Stimulated activated CD4-positive, alpha-beta T cell treated with anti-CD3 and anti-CD28 coated beads, Interleukin-2, amount 100 ng/mL, for 4 hours (primary cell): ENCODE measurements at places on chromosomes 1 and 21.
A peak's percentile ranks its signal among the peaks of the same experiment; 100 is the strongest.

DNA sequence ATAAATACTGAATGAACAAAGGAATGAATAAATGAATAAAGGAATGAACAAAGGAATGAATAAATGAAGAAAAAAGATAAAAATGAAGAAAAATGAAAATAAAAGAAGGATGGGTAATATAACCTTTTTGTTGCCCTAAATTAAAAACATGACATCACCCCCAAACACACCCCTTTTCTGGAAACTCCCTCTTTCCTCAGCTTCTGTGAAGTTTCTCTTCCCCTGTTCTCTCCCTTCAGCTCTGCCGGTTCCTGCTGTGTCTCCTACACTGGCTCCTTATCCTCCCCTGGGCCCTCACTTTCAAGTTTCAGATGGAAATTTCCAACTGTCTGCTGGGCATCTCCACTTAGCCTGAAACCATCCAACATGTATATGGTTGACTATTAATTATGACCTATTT, 37.9 kb downstream of the RAB3B start:
- DNase-seq: no peak

DNA sequence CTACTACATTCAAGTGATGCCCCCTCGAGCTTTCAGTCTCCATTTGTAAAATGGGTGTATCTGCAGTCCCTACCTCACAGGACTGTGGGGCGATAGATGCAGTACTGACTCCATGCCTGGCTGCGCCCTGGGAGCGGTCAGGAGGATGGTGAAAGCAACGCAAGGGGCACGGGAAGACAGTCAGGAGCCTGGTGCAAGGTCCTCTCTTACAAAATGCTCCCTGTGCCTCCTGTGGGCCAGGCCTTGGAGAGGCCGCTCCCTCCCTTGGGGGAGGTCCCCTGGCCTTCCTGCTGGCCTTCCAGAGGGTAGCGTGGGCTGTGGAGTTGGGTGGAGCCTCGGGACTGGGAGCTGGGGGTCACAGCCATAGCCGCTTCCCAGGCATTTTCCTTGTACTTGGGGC, 21.6 kb downstream of the FAM151A start:
- DNase-seq: no peak

DNA sequence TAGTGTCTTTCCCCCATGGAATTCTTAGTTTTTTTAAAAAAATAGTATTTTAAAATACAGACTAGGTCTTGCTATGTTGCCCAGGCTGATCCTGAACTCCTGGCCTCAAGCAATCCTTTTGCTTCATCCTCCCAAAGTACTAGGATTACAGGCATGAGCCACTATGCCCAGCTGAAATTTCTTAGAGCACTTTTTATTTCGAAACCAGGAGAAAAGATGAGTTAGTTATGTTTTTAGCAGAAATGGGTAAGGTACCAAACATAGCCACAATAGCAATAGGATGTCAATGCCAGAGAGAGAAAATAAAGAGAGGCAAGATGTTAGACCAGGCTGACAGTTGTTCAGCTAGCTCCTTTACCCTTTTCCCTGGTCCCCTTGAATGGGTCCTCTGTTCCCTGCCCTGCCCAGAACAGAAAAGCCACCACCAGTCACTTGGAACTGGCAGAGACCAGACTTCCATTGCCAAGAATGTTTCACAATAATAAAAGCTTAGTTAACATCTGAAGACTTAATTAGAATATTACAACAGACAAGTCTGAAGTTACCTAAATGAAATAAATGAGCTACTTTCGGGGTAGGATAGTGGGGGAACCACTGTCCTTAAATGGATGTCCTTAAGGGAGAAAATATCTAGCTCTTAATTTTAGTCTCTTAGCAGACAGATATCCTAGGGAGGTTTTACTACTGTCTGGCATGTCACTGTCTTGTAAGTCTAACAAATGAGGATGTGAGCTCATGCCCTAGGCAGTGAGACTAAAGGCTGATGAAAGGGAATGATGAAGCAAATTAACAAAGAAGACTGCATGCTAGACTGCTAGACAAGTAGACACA, 54.3 kb downstream of the ABL2 start:
- DNase-seq: no peak

DNA sequence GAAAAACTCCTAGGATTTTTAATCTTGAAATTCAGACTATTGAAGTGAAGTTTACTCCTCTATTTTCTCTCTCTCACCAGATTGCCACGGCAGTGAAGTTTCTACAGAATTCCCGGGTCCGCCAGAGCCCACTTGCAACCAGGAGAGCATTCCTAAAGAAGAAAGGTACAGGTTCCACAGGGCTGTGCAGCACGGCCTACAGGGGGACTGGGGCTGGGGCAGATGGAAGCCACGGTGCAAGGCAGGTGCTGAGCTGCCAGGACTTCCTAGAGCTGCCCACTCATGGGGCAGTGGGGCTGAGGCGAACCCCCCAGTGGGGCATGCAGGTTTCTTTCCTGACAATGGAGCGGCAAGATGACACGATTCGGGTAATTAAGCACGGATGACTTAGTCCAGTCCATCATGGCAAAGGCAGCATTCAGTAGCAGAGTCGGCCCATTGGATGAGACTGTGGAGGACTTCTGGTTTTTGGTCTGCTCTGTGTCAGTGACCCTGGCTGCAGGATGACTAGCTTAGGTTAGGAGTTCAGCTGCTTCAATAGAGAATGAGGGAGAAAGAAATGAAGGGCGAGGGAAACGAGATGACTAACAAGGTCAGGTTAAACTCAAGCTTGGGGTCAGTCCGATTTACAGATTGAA, 61.5 kb downstream of the PEX14 start:
- no peak for DNase-seq

GRCh38 chr1:52825868-52826267, 16.7 kb upstream of the ZYG11A start:
- no peak for DNase-seq

DNA sequence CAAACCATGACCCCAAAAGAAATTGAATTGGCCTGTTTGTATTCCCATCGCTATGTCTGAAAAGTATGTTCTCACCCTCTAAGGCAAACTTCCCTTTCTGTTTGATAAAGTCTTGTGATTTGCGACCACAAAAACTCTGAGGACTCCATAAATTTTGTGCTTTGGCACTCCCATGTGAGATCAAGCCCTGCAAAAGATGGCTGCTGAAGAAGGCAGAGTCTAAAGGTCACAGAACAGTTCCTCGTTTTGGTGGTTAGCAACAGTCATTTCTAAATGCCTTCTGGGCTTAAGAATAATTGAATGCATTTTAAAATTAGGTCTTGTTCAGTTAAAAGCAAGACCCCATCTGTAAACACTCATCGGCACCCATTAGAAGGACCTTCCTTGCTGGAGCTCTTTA, 441.6 kb downstream of the OMA1 start:
- no peak for DNase-seq

GRCh38 chr21:45074818-45075595, 627 bp downstream of the ADARB1 start:
- DNase-seq: peak; percentile 16

DNA sequence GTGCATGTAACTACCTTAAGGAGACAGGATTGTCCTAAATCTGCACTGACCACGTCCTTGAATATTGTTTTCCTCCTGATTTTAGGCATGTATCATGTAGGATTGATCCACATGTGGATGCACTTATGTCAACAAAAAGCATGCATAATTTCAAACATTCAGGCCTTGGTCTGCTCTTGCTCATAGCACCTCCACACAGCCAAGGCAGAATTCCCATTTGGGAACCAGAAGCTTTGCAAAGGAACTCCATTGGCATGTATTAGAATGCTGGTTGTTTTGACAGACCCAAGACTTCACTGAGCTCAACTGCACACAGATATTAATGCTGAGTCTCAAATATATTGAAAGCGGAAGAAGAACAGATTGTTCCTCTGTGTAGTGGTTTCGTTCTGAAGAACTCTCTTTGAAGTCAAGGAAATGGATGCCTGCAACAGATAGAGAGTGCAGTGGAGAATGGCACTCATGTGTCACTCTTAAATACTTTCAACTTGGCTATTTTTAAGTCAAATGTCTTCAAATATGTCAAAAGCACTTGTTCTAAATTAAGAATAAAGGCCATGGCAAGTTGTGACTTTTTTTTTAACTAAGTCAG, 387.6 kb downstream of the LTN1 start:
- no peak for DNase-seq

DNA sequence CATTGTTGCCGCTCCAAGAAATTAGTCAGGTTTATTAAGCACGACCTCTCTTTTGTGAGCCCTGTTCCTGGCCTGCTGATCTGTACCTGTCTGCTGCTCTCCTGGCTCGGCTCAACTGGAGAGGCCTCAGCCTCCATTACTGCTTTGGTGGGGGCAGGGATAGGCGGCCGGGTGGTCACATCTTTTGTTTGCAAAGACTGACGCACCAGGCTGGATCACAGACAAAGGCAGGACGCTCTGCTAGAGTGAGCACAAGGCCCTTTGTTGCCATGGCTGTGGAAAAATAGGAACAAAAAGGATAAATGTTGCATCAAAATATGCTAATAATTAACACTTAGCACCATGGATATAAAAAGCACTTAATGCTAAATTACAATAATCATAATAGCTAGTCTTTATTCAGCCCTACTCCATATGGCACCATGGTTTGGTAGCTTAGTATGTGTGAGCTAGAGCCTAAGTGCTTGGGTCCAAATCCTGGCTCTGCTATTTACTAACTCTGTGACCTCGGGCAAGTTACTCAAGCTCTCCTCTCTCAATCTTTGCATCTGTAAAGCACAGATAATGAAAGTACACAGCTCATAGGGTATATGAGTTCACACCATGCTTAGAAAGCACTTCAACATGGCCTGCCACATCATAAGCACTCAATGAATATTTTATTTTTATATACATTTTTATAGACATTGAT, 28.9 kb upstream of the HPDL start:
- DNase-seq: no peak

DNA sequence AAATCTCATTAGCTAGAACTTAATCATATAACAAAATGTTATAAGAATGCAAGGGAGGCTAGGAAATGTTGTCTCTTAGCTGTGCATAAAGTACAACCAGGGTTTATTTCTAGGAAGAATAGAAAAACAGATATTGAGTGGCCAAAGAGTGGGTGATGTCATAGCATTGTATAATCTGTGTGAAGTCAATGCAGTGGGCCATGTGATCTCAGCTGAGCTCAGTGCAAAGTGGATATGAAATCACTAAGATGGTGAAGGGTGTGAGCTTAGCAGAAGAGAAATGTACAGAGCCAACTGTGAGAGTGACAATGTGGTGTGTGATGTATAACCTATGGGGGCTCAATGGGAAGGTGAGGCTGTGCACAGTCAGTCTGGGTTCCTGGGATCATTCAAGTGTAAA, 29.7 kb upstream of the DUSP23 start:
- no peak for DNase-seq

- DNase-seq: no peak
These were observed 3.2 kb downstream of the ATP1B1 start for GRCh38 chr1:169109561-169110134.

DNA sequence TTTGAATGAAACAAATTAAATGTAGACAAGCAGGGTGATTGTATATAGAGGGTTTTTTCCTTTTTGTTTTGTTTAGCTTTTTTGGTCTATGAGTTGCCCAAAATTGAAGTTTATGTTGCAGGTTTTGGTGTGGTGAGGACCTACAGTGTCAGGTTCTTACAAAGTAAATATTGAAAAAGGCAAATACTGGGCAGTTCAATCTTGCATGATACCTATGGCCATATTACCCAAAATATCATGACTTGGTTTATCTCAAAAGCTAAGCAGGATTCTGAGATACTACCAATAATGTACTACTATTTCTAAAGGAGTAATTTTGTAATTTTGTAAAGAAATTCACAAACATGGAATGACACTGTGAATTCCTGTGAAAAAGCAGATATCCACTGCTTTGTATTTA, 1.8 kb downstream of the DNAJB4 start:
- DNase-seq: no peak
